ENCODE measurements at places on chromosomes 16 and 17. TPM values are rescaled to one million over a fixed set of nuclear protein-coding genes. Genes with fewer than 3 reads are reported as not detected.

Gene C16orf74
- total RNA-seq: 12.0 TPM

Gene C16orf96
- not detected for total RNA-seq

Gene KCNJ18
- total RNA-seq: not detected

Gene SULT1A4
- total RNA-seq: 1.3 TPM

DNA sequence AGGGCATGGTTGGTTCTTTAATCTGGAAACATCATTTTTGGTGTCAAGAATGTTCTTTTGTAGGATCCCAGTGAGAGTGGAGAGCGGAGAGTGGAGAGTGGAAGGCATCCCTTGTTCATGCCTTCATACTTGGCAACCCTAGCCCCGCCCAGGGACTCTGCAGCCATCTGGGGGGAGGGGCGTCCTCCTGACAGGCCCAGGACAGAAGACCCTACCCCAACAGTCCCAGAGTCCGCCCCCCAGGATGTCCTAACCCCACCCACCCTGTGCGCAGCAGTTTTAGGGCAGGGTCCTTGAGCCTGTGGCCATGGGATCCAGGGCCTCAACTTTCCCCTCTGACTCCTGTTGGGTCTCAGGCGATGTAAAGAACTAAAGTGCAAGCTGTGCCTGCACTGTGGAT lies 4.5 kb downstream of the SLC26A11 start:
- no peak for DNase-seq

DNA sequence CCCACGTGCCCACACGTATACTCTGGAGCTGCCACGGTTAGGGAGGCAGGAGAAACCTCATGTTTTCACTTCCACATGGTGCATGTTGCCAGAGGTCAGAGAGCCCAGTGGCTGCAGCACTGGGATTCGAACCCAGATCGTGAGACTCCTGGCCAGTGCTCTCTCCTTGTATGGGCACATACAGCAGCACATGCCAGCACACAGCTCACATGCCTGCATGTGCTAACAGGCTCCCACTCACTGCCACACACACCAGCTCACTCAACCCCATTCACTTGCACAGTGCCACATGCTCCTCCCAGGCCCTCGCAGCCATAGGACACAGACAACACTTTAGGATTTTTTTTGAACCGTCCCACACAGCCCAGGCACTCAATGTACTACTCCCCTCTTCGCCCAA lies 49.5 kb upstream of the MRPS23 start:
- peak; percentile 18 for DNase-seq

GRCh38 chr16:57041182-57042156 lies 50.9 kb upstream of the CPNE2 start:
- no peak for DNase-seq

DNA sequence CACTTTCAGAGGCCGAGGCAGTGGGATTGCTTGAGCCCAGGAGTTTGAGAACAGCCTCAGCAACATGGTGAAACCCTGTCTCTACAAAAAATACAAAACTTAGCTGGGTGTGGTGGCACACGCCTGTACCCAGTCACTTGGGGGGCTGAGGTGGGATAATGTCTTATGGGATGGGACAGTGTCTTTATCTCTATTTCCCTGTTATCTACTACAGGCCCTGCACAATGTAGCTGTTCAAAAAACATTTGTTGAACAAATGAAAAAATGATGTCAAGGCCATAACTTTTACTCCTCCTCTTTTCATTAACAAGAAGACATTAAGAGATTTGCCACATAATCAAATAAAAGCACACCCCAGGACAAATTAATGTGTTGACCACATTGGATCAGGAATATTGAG lies 13.8 kb downstream of the TUBG1 start:
- no peak for DNase-seq

GRCh38 chr16:77789085-77790008 lies 983 bp downstream of the VAT1L start:
- DNase-seq: peak; percentile 27

- no peak for DNase-seq
These were observed 24.5 kb downstream of the TBX2 start for GRCh38 chr17:61423967-61424649.

Data from fibroblast of the aortic adventitia (primary cell).